HT1080 (cell line): ENCODE measurements at places on chromosomes 13 and 19. TPM values are rescaled to one million over a fixed set of nuclear protein-coding genes. Genes with fewer than 3 reads are reported as not detected.

GRCh38 chr13:105798541-105798940, 736.9 kb downstream of the EFNB2 start:
- no peak for DNase-seq

DNA sequence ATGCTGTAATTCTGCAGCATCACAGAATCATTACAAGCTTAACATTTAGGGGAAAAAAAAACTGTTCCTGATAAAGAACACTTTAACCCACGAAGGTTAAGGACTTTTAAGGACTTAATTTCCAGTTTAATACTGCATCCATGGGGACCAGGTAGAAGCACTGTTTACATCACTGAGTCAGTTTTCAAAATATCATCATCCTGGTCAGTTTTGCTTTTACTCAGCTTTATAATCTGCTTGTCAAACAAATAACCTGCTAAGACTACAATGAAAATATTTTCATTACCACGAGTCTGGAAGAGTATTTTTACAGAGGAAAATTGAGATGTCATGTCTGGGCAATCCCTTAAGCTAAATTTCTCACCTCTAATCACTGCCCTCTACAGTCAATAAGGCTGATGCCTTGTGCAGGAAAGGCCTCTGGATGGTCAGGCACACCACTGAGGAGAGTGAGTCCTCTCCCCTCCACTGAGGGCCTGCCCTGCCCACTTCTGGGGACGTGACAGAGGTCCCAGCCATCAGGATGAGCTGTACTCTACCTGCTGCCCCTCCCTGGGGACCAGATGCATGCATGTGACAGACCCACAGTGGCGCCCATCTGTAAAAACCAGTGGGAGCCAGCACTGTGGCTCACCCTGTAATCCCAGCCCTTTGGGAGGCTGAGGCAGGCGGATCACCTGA, 31.0 kb downstream of the FOXO1 start:
- no peak for DNase-seq

- no peak for DNase-seq
Observed at GRCh38 chr13:21846605-21847004, 175.7 kb downstream of the FGF9 start.

GRCh38 chr13:23766283-23766682, 122.9 kb downstream of the MIPEP start:
- DNase-seq: no peak

Gene ZSCAN22
- total RNA-seq: 3.7 and 5.2 TPM in 2 replicates

DNA sequence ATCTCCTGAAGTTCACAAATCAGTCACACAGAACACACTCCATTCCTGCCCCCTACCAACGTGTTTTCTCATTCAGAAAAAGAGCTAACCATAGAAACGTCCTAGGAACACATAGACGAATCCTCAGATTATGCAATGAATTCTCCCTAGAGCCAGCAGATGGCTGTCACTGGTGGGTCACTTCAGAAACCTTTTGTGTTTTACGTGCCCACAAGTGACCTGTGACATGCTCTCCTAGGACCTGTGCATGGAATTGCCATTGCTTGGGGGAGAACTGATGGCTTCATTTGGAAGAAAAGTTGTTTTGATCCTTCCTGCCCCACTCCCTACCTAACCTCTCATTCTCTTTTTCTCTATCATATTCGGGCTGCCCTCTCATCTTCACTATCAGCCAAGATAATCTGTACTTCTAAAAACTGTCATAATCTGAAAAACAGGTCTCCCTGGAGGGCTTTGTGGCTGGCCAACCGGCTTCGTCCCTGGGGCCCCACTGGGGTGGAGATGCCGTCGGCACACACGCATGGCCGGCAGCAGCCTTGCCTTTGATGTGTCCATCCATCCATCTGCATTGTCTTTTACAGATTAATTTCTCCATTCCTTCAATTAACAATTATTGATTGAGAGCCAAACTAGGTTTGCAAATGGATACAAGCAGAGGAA, 144.1 kb upstream of the SERP2 start:
- DNase-seq: no peak

Gene KANK2
- total RNA-seq: 54.3 and 73.5 TPM in 2 replicates

Gene CACNA1A
- 0.10 and 0.53 TPM in 2 replicates for total RNA-seq

DNA sequence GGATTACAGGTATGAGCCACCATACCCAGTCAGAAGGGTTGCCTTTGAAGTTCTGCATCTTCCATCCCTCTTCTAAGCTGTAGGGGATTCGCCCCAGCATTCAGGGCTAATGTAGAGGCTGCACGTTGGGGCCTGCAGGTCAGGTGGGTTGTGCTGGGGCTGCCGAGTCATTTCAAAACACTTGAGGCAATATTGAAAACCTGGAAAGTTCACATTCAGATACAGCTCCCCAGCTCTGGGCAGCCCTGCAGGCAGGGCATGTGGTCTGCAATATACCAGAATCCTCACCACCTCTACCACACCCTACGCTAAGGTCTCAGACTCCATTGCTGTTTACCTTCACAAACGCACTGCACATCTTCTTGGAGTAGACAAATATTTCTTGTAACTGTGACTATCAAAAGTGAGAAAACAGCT, 24.6 kb downstream of the CCNE1 start:
- DNase-seq: no peak

GRCh38 chr19:610801-611480, 21.3 kb downstream of the HCN2 start:
- no peak for DNase-seq

Gene FOXO1
- total RNA-seq: 1.6 and 2.0 TPM in 2 replicates

GRCh38 chr19:32138416-32138815, 207.0 kb upstream of the ZNF507 start:
- DNase-seq: no peak

- DNase-seq: no peak
Observed at GRCh38 chr13:66700117-66700601, 530.0 kb downstream of the PCDH9 start.

Gene ZNF99
- total RNA-seq: not detected in 2 replicates

DNA sequence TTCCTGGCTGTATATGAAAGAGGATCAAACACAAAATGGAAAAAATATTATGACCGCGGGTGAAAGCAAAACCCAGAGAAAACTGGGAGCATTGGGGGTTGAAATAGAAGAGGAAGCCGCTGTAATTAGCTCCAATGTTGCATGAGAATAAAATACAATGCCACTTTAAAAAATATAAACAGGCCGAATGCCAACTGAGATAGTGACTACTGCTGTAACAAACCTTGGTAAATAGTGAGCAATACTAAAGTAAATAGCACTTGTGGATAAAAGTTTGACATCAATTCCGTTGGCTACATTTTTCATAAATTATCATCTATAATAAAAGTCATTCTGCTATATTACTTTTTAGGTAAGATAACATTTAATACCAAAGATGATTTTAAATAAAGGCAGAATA, 395.8 kb upstream of the MIR17HG start:
- no peak for DNase-seq

Gene ADAMTSL5
- 4.0 and 5.5 TPM in 2 replicates for total RNA-seq

DNA sequence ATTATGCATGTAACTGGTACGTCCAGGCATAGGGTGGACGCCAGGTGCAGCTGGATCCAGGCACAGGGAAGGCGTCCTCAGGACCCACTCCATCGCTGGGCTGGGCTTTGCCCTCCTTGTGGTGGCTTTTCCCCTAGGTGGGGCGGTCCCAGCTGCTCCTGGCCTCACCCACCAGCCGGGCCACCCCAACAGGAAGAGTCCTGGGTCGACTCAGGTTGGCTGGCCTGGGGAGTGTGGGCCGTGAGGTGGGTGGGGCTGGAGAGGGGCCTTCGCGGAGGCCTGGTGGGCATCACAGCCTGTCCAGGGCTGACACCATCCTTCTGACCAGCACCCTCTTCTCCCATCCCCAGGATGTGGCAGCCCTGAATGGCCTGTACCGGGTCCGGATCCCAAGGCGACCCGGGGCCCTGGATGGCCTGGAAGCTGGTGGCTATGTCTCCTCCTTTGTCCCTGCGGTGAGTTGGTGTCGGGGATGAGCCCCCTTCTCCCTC, 3.2 kb upstream of the GARIN5A start:
- DNase-seq: no peak

Gene BEST2
- total RNA-seq: not detected in 2 replicates

Gene KLHL1
- not detected in 2 replicates for total RNA-seq

DNA sequence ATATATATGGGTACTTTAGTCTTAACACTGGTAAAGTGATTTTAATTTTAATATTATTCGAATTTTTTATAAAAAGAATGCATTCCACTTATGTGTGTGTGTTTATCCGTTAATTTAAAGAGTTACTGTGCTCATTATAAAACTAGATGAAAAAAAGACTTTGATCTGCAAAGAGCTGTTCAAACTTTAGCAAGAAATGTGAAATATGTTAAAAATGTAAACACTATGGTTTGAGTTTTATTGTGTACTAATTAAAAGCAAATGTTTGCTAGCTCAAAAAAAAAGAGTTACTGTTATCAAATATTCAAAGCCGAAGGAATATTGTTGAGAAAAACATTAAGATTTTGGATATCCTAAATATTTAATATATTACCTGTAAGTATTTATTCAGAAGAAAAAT, 34.5 kb downstream of the UFM1 start:
- no peak for DNase-seq

Gene MAMSTR
- total RNA-seq: 0.35 TPM in 1 of 2 replicates, not detected in the other

GRCh38 chr13:60066226-60066625, 97.5 kb downstream of the DIAPH3 start:
- DNase-seq: no peak

DNA sequence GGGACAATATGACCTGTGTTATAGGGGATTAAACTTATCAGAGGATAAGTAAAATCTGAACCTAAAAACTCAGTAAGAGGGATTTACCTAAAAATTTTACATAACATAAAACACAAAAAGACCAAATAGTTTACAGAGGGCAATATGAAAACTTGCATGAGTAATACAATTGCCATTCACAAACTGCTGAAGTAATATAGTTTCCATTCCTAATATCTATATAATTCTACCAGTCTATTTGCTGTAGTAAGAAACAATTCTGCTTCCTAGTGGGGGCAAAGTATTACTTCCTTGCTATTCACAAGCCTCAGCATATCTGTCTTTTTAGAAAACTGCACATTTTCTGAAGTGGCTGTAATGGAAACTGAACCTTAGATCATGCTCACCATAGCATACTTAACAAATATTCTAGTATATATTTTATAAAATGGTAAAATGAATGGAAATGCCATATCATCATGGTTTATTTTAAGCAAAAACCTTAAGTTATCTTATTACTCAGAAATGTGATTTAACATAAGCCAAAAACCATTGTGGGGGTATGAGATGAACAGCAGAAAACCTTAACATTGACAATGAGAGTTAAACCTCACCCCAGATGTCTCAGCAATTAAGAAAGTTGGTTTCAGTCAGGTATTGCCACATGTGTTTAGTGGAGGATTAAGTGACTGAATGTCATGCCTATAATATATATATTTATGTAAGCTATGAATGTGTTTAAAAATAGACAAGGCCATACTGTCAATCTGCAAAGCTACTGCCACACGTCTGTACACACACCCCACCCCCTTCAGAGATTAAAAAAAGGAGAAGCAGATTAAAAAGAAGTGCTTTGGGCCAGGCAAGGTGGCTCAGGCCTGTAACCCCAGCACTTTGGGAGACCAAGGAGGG, 136.8 kb downstream of the MIPEP start:
- no peak for DNase-seq
